ENCODE measurements at places on chromosomes 2 and 18.

GRCh38 chr18:50009773-50010335 is 185.1 kb downstream of the MYO5B start:
- peak; percentile 60 for DNase-seq

- DNase-seq: no peak
Observed at GRCh38 chr2:16665748-16666448, at the start of gene CYRIA. TSS of gene CYRIA (minus strand) at chr2:16665834. CDS start at chr2:16588119, 77,715 bp downstream.

DNA sequence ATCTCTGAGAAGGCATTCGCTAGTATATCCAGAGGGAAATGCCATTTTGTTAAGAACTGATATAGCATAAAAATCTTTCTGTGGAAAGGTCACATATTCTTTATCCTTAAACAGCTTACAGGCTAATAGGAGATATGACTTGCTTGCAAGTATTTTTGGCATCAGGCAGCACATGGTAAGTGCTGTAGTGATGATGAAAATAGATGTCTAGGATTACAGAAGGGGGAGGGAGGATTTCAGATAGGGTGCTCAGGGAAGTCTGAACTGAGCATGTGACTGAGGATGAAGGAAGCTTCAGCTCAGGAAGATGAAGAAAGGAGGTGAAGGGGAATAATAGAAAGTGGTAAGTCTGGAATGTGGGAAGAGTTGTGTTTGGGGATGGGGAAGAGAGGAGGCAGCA is 158.5 kb upstream of the NOSTRIN start:
- no peak for DNase-seq

- DNase-seq: no peak
Observed at GRCh38 chr2:224885836-224886547, 156.3 kb downstream of the DOCK10 start.

GRCh38 chr2:231299267-231299666 is 96.2 kb upstream of the B3GNT7 start:
- DNase-seq: no peak

- no peak for DNase-seq
Observed at GRCh38 chr2:232872826-232873225, 2.8 kb downstream of the SNORC start.
